ENCODE measurements at places on chromosomes 11 and 22.
A peak's percentile ranks its signal among the peaks of the same experiment; 100 is the strongest.

GRCh38 chr11:15730995-15731385, 616.3 kb downstream of the INSC start:
- DNase-seq = no peak

- DNase-seq = no peak
These were observed 628.8 kb upstream of the ANO5 start for GRCh38 chr11:21564095-21564494.

DNA sequence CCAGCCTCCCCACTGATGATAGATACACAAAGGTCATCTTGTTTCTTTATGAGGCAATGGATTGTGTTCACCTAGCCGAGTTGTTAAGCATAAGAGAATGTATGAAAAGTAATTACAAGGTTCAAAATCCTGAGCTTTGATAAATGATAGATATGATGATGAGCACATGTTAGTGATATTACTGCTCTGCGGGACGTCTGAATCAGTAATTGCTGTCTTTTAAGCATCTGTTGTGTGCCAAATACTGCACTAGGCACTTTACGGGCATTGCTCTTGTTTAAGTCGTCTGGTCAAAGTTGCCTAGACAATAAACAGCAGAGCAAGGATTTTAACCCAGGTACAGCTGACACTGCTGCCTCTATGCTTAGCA, 559 bp upstream of the RNF141 start:
- DNase-seq = no peak

DNA sequence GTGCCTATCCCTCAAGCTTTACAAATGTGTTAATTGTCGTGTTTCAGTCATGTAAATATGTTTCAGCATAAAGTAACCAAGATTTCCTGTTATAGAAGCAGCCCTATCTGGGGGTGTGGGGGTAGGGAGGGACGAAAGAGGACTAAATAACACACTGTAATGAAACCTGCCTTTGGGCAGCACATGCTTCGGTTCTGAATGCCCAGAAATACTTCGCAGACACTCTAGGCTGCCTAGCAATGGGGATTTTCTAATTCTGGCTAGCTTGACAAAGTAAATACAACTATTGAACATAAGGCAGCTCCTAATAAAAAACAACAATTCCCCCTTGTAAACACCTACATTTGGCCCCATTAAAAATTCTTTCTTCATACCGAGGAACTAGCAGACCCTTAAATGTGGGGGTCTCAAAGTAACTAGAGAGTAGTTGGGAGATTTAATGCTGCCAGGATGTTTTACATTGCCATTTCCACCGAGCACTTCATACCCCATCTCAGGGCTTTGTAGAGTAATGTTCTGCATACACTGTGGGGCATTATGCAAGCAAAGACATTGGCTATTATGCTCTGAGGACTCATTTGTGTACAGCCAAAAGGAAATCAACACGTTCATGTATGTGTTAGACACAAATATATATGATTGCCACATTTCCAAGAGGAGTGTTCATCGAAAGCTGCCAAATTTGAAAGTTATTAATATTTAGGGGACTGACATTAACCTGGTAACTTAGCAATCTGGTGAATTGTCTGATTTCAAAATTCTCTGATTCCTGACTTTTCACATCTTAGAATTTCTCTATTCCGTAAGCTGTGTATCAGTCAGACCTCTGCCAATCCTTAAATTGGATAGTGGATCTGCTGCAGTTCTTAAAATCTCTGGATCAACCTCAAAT, 42.1 kb downstream of the PAX6 start:
- no peak for DNase-seq

GRCh38 chr11:46247659-46248058, 29.8 kb upstream of the CREB3L1 start:
- DNase-seq = peak; percentile 78

DNA sequence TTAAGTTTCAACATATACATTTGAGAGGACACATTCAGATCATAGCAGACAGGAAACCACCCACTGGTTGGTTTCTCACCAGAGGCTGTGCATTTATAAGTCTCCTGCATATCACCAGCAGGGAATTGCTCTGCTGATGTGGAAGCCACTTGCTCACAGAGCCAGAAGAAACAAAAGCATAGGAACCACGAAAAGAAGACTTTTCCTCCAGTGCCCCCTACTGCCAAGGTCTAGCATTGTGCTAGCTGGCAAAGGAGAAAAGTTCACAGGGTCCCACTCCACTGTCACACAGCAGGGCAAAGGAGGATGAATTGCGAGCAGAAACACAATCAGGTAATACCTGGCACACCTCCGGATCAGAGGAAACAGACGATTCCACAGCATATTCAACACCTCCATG, 28.9 kb upstream of the ISX start:
- no peak for DNase-seq

GRCh38 chr11:36356201-36356600, 60.1 kb downstream of the PRR5L start:
- DNase-seq = no peak

DNA sequence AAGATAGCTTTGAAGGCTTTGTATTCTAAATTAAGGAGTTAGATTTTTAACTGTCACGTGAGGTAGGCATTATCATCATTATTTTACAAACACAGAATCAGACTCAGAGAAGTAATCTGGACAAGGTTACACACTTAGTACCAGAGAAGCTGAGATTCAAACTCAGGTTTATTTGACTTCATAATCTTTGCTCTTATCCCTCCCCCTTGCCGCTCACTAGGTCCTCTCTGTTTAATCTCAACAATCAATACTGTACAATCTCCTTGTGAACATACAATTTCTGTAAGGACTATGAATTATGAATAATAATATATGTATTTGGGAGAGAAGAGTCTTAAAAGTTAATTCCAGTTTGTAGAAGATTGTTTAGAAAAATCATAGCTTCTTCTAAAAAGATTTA, 5.2 kb upstream of the DNAJB7 start:
- DNase-seq = no peak

- no peak for DNase-seq
These were observed 346 bp downstream of the FJX1 start for GRCh38 chr11:35618497-35619115.

DNA sequence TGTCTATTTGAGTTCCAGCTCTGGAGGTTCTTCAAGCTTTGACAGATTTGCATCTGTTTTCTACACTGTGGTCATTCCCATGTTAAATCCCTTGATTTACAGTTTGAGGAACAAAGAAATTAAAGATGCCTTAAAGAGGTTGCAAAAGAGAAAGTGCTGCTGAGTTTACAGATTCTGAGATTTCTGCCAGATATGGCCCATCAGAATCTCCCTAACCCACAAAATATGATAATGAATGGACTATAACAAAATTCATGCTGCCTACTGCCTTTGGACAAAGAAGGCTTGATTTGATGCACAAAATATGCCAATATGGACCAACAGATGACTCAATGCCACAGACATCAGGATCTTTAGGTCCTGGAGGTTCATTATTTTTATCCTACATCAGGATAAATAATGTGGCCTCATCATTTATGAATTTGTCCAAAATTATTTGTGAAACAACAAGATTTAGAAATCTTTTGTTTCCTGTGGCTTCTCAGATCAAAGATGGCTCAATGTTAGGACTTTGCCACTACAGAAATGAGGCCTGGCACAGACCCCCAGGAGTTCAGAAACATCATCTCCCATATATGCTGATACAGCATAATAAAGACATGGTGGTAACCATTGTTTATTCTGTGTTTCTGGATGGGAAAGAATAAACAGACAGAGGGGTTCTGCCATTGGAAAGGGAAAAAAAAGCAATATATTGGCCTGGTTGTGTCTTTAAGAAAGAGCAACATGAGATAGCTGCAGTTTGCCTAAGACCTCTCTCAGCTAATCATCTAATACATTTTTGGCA, 6.7 kb downstream of the OR5AN1 start:
- DNase-seq = no peak

GRCh38 chr11:72238040-72238450, 5.9 kb downstream of the PHOX2A start:
- peak; percentile 50 for DNase-seq

DNA sequence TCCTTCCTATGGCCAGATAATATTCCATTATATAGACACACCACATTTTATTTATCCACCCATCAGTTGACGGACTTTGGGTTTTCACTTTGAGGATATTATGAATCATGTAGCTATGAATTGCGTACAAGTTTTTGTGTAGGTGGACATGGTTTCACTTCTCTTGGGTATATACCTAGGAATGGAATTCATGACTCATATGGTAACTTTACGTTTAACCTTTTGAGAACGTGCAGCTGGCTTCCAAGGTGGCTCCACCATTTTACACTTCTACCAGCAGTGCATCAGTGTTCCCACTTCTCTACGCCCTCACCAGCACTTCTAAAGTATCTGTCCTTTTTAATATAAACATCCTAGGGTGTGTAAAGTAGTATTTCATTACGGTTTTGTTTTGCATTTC, 112.0 kb downstream of the PLEKHA7 start:
- DNase-seq = no peak

GRCh38 chr11:59802639-59803176, 7.9 kb downstream of the MRPL16 start:
- peak; percentile 38 for DNase-seq

DNA sequence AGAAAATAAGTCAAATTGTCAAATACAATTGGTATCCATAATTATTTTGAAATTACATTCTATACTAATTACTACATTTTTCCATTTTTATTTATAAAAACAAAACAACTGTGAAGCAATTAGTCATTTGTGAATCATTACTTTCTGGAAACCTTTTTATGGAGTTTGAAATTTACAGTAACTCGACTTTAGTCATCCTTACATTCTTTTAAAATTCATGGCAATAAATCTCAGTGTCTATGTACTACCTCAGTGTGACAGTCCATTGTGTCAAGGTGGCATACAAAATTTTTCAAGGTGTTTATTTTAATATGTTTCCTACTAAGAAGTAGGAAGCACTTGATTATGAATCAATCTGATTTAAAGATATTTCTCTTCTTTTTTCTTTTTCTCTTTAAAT, 1949.4 kb upstream of the RAG2 start:
- DNase-seq = no peak
